ENCODE measurements at places on chromosomes 3 and 15. TPM values are rescaled to one million over a fixed set of nuclear protein-coding genes. Genes with fewer than 3 reads are reported as not detected.

Gene CKMT1A
- total RNA-seq = 37.6 TPM

Gene GPR149
- not detected for total RNA-seq

Gene NMD3
- 49.1 TPM for total RNA-seq

Gene EPHB1
- total RNA-seq = 2.2 TPM

Gene EFCAB12
- not detected for total RNA-seq

Gene CX3CR1
- not detected for total RNA-seq

Gene NR1I2
- not detected for total RNA-seq

GRCh38 chr3:196547067-196547466 is 21.3 kb downstream of the WDR53 start:
- no peak for DNase-seq

DNA sequence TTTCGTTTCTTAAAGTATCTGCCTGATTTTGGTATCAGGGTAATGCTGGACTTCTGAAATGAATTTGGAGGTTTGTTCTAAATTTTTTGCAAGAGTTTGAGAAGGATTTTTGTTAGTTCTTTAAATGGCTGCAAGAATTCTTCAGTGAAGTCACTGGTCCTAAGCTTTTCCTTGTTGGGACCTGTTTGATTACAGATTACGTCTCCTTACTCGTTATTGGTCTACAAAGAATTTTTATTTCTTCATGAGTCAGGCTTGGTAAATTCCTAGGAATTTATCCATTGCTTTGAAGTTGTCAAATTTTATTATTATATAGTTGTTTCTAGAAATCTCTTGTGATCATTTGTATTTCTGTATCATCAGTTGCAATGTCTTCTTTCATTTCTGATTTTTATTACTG is 196.0 kb downstream of the DPH6 start:
- DNase-seq = no peak

DNA sequence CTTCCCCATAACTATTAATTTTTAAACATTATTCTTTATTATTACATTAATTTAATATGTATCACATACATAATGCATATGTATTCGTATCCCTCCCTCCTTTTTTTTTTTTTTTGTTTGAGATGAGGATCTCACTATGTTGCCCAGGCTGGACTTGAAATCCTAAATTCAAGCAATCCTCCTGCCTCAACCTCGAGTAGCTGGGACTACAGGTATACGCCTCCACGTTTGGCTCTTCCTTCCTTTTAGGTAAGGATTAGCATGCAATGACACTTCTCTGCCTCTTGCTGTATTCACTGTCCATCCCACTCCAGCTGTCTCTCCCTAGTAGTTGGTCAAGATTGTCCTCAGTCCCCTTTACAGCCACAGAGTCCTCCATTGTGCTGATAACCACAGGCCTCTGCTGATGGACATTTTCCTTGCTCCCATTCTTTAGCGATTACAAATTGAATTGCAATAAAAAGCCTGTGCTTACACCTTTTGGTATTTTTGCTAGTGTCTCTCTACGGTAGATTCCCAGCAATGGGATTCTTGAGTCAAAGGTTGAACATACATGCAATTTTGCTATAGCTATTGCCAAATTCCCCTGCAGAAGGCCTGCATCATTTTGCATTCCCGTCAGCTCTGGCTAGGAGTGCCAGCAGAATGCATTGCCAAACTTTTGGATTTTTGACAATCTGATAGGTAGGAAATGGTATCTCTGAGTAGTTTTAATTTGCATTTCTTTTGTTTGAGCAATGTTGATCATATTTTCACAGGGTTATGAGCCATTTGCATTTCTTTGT is 156.6 kb downstream of the SMAD6 start:
- no peak for DNase-seq

DNA sequence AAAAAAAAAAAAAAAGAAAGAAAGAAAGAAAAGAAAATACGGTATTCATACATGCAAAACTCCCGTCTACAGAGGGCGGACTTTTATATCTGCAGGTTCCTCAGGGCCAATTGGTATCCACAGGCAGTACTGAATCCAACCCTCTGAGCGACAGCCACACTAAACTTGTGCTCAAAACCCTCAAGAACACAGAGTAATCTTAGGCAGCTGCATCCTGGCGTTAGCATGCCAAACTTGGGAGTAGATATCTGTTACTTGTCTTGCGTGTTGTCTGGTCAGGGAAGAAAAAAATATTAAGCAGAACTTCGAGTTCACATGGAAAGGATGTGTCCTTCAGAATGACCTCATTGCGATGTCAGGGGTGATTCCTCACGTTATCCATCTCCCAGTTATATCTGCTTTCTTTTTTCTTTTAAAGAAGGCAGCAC is 12.8 kb downstream of the SNAP23 start:
- no peak for DNase-seq

GRCh38 chr15:89728254-89728653 is 22.8 kb downstream of the MESP1 start:
- DNase-seq = no peak

DNA sequence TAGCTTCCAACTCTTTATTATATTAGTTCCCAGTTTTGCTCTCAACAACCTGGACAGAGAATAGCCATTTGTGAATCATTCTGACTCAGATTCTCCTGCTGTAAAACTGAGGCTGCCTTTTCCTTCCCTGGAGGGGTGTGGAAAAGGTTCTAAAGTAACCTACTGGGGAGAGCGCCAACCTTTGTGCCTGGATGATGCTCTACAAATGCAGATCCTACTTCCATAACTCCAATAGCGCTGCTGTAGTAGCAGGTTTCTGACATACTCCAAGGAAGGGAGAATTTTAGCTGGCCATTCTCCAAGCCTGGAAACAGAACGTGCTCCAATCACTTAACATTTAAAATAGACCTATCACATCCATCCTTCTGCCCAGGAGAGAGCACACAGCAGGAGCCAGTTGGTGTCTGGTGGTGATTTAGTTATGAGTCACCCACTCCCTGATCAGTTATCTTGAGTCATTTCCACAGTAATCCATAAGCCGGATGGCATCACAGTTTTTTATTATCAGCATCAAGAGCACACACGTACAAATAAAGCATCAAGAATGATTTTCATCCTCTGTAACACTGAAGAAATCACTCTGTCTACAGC is 38.3 kb downstream of the MYH15 start:
- no peak for DNase-seq

DNA sequence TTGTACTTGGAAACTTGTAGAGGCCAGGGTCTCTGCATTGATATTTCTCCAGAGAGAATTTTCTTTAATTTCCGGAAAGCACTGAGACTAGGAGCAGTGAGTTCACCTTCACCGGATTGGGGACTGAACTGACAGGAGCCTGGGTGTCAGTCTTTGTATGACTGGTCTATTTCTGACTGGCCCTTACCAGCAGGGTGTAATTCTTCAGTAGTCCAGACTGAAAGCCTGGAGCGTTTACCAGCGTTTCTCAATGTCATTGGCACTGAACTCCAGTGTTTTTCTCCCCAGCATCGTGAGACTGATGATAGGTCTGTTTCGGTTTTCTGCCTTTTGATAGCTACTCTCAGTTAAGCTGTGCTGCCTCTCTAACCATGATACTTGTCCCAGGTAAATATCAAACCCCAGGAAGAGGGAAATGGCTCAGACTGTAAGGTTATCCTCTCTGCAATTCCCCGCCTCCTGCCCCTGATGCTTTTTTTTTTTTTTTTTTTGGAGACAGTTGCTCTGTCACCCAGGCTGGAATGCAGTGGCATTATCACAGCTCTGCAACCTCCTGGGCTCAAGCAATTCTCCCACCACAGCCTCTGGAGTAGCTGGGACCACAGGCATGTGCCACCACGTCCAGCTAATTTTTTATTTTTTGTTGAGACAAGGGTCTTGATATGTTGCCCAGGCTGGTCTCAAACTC is 103.6 kb downstream of the CACNA2D3 start:
- no peak for DNase-seq

- no peak for DNase-seq
These were observed 3.9 kb upstream of the SAMD7 start for GRCh38 chr3:169907476-169907875.

DNA sequence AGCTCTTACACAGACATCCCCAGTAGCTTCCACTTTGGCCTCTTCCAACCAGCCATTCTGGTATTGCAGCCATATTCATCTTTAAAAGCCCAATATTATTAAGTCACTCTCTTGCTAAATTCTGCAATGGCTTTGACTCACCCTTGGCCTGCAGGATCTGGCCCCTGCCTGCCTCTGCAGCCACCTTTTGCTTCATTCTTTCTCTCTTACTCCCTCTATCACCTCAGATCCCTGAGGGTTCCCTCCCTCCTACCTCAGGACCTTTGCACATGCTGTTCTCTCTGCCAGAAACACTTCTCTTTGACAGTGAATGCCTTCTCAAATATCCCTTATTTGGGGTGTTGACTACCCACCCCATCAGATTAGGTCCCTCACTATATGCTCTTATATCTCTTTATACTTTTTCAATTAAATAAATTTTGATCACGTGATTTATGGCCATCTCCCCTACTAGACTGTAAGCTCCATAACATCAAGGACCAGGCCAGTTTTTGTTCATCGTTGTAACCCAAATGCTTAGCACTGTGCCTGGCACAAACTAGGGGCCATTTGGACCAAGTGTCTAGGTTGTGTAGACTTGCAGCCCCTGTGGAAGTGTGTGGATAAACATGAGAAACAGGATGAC is 32.3 kb upstream of the UBE2Q2 start:
- DNase-seq = no peak

GRCh38 chr3:108100906-108101660 is 10.3 kb upstream of the CD47 start:
- no peak for DNase-seq

DNA sequence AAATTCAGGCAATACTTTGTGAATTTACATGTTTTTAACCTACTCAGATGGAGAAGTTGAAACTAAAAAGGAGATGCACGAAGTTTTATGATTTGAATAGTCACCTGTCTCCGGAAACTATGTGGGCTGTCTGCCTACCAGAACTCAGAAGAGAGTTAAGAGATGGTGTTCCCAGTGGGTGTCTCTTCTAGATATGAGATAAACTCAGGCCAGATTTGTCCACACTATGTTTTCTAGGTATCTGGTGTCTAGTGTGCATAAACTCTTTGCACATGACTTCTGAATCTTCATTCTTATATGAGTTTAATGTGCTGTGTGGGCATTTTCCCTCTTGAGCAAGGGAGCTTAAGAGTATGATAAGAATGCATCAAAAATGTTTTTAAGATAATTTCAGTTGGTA is 222.8 kb downstream of the FOXP1 start:
- DNase-seq = no peak

GRCh38 chr3:134364061-134364935 is 9.9 kb downstream of the AMOTL2 start:
- no peak for DNase-seq

GRCh38 chr3:141338881-141339280 is 29.4 kb upstream of the ZBTB38 start:
- no peak for DNase-seq

DNA sequence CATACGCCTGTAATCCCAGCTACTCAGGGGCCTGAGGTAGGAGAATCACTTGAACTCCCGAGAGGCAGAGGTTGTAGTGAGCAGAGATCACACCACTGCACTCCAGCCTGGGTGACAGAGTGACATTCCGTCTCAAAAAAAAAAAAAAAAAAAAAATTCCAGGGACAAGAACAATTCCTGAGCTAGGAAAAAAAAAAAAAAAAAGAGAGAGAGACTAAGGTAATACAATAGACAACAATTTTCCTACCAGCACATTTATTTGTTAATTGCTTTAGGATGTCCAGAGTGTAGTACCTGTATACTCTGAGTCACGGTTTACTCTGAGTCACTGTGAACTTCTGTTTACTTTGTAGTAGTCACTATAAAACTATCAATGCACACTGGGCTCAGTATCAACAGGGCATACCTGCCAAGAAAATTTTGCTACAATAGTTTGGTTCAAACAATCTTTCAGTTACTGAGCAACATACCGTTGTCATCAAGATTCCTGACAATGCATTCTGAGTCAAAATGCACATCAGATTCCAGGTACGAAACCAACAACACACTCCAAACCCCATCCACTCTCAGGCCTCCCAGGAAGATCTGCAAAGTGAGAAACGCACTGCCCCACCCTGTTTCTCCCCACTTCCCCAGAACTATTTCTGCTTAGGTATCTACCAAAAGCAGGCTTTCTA is 28.3 kb downstream of the IGF2BP2 start:
- no peak for DNase-seq

GRCh38 chr3:59879031-59879581 is 829.3 kb upstream of the CFAP20DC start:
- DNase-seq = no peak

GRCh38 chr3:190467922-190468321 is 18.2 kb upstream of the TMEM207 start:
- DNase-seq = no peak

DNA sequence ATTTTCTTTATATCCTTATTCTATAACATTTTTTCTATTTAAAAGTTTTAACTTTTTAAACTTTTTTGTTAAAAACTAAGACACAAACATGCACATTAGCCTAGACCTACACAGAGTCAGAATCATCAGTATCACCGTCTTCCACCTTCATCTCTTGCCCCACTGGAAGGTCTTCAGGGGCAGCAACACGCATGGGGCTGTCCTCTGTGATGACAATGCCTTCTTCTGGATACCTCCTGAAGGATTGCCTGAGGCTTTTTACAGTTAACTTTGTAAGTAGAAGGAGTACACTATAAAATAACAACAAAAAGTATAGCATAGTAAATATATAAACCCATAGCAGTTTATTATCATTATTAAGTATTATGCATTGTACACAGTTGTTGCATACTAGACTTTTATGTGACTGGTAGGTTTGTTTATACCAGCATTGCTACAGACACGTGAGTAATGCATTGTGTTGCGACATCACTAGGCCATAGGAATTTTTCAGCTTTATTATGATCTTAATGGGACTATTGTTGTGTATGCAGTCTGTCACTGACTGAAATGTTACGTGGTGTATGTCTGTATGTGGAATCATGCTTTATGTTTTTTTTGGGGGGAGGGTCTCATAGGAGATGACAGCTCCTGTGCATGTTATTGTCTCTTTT is 18.2 kb downstream of the ATP1B3 start:
- no peak for DNase-seq

- no peak for DNase-seq
These were observed at the start of gene CTDSPL for GRCh38 chr3:37861620-37862041. Gene CTDSPL, plus strand, starts transcription at chr3:37861880. Its CDS starts 320 bp downstream, at chr3:37862200.

DNA sequence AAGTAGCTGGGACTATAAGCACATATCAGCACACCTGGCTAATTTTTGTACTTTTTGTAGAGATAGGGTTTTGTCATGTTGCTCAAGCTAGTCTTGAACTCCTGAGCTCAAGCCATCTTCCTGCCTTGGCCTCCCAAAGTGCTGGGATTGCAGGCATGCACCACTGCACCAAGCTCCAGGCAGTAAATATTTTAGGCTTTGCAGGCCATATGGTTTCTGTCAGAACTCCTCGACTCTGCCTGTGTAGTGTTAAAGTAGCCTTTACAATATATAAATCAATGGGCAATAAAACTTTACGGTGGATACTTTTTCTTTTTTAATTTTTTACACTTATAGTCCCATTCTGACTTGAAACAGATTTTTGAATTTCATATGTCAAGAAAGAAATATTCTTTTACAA is 41.6 kb downstream of the DAG1 start:
- DNase-seq = no peak

- DNase-seq = no peak
These were observed 69.2 kb downstream of the GOLGA8B start for GRCh38 chr15:34514251-34514670.
